Posterior cingulate gyrus (tissue), 11 donors: ENCODE measurements at places on chromosomes 13 and 19.
A peak's percentile ranks its signal among the peaks of the same experiment; 100 is the strongest.

- peak; percentile 63 for DNase-seq
These were observed 7.3 kb upstream of the STRN4 start for GRCh38 chr19:46753420-46754155.

- DNase-seq = no peak
These were observed 11.7 kb downstream of the CSNK1G2 start for GRCh38 chr19:1952635-1953034.

GRCh38 chr19:14400951-14401431, 18.1 kb downstream of the DDX39A start:
- no peak for DNase-seq

DNA sequence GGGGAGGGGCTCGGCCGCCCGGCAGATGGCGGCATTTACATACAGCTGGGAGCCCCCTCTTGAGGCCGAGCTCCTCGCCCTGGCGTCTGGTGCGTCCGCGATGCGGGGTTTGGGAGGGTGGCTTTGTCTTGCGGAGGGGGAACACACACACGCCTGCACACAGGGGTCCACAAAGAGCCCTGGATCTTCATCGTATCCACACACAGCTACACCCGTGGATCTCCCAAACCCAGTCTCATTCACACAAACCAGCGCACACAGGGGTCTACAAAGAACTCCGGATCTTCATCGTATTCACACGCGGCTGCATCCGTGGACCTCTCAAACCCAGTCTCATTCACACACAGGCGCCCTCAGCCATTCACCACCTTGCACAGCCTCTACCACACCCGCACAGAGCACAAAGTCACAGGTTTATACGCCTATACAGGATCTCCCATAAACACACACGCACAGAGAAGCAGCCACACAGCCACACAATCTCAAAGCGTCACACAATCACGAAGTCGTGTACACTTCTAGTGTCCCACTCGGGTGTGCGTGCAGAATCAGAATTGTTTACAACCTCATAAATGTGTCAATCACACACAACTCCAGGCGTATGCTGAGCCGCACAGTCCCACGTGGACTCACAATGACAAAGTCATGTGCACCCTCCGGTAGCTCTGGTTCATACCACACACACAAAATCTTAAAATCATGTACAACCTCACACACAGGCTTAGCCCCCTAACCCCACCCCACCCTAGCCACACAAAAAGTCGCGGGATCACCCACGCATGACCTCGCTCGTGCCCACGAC, 550 bp upstream of the DLL3 start:
- DNase-seq = no peak

GRCh38 chr13:94431987-94432386, 47.5 kb downstream of the DCT start:
- DNase-seq = no peak

- no peak for DNase-seq
These were observed 10.2 kb upstream of the CBLC start for GRCh38 chr19:44767295-44768180.

DNA sequence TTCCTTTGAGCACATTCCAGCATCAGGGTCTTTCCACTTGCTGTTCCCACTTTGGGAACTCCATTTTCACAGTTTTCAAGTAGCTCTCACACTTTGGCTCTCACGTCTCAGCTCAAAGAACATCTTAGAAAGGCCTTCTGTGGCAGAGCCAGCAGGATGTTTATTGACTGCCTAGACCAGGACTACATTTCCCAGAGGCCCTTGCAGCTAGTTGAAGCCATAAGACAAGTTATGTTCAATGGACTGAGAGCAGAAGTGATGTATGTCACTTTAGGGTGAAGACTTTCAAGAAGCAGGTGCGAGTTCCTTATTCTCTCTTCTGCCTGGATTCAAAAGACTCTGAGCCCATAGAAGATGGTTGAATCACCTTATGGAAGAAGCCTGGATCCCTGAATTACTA, 4.3 kb upstream of the HAUS5 start:
- no peak for DNase-seq

DNA sequence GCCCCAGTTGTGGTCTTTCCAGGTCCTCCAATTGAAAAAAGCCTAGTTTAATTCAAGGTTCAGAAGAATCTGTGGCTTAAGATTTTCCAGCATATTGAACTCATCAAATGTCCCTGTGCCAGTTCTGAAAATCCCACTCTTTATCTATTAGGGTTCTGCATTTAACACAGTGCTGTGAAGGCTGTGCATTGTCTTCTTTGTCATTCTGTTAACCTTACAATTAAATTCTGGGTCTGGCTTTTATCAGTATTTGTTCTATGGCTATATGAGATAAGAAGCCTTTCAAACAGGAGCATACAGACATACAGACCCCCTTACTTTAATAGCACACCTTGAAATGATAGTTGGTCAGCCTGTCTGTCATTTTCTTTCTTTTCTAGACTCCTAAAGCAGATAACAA, 362.1 kb upstream of the DACH1 start:
- DNase-seq = no peak

GRCh38 chr13:95121516-95121915, 179.7 kb downstream of the ABCC4 start:
- DNase-seq = no peak

GRCh38 chr19:8373867-8374813, 10.2 kb downstream of the ANGPTL4 start:
- DNase-seq = no peak

GRCh38 chr19:17036640-17037039, 10.0 kb upstream of the CPAMD8 start:
- no peak for DNase-seq

DNA sequence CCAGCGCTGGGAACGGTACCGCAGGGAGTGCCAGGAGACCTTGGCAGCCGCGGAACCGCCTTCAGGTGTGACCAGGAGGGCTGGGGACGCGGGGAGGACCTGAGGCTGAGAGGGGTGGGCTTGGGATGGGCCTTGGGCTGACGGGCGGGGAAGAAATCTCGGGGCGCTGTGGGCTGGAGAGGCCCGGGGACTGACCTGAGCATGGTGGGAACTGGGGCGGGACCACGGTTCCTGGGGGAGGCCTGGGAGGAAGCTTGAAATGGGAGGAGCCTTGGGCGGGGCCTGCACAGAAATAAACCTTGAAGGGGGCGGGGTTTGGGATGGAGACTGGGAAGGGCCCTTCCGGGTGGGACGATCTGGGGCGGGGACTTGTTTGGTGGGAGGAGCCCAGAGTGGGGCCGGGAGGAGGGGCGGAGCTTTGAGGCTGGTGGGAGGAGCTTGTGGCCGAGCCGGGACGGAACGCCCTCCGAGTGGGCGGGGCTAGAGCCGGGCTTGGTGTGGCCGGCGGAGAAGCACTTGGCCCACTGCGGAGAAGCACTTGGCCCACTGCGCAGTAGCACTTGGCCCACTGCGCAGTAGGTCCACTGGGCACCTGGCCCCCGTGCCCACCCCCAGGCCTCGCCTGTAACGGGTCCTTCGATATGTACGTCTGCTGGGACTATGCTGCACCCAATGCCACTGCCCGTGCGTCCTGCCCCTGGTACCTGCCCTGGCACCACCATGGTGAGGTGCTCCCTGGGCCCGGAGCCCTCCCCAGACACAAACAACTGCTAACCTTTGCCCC, 2.8 kb downstream of the GIPR start:
- DNase-seq = peak; percentile 70

- DNase-seq = no peak
These were observed 13.2 kb upstream of the URI1 start for GRCh38 chr19:29928831-29929230.

DNA sequence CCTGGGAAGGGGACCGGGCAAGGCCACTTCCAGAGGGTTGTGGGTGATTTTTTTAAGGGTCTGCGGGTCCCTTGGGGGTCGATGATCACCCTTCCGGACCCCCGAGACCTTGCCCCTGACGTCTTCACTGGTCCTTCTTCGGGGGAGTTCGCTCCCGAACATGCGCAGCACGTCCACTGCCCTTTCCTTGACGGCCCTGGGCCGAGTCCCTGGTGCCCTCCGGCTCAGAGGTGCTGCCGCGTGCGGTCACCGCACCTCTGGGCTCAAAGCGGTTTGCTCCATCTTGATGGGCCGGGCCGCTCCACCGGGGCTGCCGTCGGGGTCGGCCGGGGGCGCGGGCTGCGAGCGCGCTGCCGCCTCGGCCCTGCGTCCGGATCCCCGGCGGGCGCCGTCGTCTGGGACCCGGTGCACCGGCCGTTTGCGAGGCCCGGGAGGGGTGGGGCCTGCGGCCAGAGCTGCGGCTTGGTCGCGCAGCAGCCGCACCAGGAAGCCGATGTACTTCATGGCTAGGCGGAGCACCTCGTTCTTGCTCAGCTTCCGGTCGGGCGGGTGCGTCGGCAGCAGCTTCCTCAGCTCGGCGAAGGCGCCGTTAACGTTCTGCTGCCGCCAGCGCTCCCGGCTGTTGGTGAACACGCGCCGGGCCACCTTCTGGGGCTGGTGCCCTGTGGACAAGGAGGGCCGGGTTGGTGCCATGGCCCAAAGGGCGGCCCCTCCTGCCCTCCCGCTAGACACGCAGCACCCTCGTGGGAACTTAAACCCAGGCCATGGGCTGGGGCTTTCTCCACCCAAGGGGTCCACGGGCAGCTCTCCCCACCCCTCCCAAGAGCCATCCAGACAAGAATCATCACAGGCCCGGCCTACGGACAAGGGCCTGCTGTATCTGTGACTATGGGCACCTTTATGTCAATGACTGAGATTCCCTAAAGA, 3.3 kb downstream of the LYL1 start:
- DNase-seq = peak; percentile 94

- no peak for DNase-seq
These were observed 9.5 kb upstream of the SWSAP1 start for GRCh38 chr19:11364935-11365334.

GRCh38 chr19:18156841-18157464, 4.0 kb downstream of the PIK3R2 start:
- DNase-seq = peak; percentile 59

- no peak for DNase-seq
These were observed 81.5 kb downstream of the IER2 start for GRCh38 chr19:13231663-13232062.

DNA sequence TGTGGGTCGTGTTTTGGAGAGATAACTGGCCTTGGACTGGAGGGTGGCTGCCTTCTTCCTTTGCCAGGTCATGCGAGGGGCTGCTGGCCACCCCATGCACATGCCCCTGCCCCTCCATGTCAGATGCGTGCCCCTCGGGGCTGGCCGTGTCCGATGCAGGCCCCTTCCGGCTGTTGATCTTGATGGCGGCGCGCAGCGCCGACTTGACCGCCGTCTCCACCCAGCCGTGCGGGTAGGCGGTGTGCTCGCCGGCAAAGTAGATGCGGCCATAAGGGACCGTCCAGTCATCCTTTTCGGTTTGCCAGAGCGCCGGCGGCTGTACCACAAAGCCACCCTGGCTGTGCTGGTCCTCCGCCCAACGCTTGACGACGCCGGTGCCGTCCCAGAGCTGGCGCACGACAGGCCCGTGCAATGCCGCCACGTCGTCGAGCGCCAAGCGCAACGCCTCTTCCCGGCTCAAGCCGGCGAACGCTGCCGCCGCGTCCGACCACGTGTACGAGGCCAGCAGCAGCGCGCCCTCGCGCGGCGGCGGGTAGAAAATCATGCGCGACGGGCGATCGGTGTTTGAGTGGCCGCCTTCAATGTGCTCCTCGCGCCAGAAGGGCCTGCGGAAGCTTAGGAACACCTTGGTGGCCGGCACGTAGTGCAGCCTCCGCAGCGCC, 6.9 kb downstream of the IL4I1 start:
- peak; percentile 90 for DNase-seq

GRCh38 chr19:39087907-39088686, 3.9 kb downstream of the ACP7 start:
- no peak for DNase-seq

- DNase-seq = peak; percentile 28
These were observed 413 bp downstream of the N4BP2L2 start for GRCh38 chr13:32538143-32538620.

DNA sequence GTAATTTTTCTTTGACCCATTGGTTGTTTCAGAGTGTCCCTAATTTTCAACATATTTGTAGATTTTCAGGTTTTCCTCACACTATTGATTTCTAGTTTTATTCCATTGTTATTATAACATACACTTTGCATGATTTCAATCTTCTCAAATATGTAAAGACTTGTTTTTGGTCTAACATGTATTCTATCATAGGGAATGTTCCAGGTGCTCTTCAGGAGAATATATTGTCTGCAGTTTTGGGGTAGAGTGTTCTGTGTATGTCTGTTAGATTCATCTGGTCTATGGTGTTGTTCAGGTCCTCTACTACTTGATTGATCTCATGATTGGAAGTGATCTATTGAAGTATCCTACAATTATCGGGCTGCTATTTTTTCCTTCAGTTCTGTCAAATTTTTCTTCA, 440.9 kb upstream of the MIR17HG start:
- DNase-seq = no peak

- no peak for DNase-seq
These were observed 1526.9 kb downstream of the EFNB2 start for GRCh38 chr13:105008604-105009003.

- DNase-seq = no peak
These were observed 55.4 kb downstream of the DPF1 start for GRCh38 chr19:38168637-38169036.

- no peak for DNase-seq
These were observed 93.5 kb downstream of the ZDHHC20 start for GRCh38 chr13:21365574-21365973.

DNA sequence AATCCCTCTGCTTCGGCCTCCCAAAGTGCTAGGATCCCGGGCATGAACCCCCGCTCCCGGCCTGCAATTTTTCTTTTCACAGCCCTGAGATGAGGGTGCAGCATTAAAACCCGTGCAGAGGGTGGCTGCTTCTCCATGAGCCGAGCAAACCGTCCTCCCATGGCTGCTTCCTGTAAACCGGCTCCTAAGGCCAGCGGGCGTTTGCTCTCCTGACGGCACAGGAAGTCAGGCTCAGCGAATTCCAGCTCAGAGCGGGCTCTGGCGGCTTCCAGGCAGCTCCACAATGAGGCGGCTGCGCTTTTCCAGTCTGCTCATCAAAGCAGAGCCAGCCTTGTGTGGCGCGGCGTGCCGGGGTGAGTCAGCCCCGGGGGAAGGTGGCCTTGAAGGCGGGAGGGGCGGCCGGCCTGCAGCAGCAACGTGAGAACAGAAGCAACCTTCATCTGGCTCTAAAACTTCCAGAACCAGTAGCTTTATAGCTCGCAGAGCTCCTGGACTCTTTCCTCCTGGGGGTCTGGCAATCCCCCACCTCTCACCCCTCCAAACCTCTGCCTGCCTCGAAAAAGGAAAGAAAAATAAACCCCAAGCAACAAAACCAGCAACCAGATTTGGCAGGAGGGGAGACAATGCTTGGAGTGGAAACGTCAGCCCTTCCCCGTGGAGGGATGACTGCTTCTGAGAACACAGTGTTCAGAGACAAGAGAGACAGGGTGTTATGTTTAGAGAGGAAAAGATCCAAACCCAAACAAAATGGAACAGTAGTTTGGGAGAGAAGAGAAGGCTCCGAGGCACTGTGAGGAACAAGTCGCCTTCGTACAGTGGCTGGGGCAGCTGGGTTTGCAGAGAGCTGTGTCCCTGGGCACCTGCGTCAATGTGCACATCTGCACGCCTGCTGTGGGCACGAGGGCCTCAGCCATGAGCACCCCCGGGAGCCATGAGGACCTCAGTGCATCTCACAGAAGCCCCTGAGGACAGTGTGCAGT, 67.8 kb downstream of the GADD45B start:
- peak; percentile 91 for DNase-seq

GRCh38 chr13:40145139-40145538, 489.7 kb downstream of the COG6 start:
- DNase-seq = no peak

GRCh38 chr19:35904311-35905068, 2.2 kb downstream of the HCST start:
- no peak for DNase-seq
